ENCODE measurements at places on chromosomes 4 and X. TPM values are rescaled to one million over a fixed set of nuclear protein-coding genes. Genes with fewer than 3 reads are reported as not detected.

P2RY8 gene
- 0.38 TPM for total RNA-seq

AKAP14 gene
- not detected for total RNA-seq

UGT2B17 gene
- not detected for total RNA-seq

TKTL2 gene
- total RNA-seq = not detected

SLC4A4 gene
- 1.4 TPM for total RNA-seq

PDGFC gene
- total RNA-seq = 10.7 TPM

PDZD11 gene
- 22.1 TPM for total RNA-seq

DNA sequence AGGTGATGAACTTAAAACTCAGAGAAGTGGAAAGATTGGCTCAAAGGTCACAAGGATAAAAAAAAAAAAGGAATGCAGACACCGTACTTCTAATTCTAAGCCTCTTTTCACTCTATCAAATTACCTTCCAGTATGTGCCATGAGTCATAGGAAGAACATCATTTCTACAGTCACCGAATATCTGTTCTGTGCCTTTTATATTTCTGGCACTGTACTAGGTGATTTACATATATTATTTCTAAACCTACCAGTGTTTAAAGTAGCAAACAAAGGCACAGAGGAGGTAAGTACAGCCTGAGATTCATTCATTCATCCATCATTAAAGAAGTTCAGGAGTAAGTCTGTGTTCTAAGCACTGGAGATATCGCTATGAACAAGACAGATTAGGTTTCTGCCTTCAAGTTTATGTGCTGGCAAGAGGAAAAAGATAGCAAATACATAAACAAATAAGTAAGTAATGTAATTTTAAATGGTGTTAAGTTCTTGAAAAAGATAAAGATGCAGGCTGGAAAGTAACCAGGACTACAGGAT, 65.3 kb downstream of the PALLD start:
- H3K4me3 ChIP-seq = peak overlapping the region; percentile 35
- no peaks in the 10 kb centered on the region for H3K36me3 ChIP-seq
- no peak for DNase-seq
- H3K27me3 ChIP-seq = no peaks in the 10 kb centered on the region
- peak overlapping the region; percentile 68 for H3K27ac ChIP-seq

- H3K4me1 ChIP-seq = peaks cover 4% of the 10 kb centered on the region
- DNase-seq = peak; percentile 40
- no peaks in the 10 kb centered on the region for H3K36me3 ChIP-seq
- no peak overlapping the region for H3K4me3 ChIP-seq
Observed at GRCh38 chrX:134669378-134670098, 11.3 kb upstream of the PLAC1 start.

DNA sequence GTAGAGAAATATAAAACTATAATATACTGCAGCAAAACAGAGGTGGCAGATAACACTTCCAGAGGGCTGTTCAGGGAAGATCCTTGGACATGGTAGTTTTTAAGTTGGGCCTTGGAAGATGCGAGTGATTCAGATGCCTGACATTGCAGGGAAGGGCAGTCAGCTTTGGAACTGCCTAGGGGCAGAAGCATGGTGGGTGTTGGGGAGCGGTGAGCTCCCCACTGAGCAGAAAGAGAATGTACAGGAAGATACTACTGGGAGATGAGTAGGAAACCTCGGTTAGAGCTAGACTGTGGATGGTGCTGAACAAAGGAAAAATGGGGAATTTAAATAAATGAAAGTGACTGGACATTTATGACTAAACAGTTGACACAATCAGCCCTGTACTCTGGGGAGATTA, 24.9 kb upstream of the SEC24B start:
- no peaks in the 10 kb centered on the region for H3K36me3 ChIP-seq
- no peak for DNase-seq
- no peaks in the 10 kb centered on the region for H3K4me1 ChIP-seq
- H3K27me3 ChIP-seq = no peaks in the 10 kb centered on the region

DNA sequence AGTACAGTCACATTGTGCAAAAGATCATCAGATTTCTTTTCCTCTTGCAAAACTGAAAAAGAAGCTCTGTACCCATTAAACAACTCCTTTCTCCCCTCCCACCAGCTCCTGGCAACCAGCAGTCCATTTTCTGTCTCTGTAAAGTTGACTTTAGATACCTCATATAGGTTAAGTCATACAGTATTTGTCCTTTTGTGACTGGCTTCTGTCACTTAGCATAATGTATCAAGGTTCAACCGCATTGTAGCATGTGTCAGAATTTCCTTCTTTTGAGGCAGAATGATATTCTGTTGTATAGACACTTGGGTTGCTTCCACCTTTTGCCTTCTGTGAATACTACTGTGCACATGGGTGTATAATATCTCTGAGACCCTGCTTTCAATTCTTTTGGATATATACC, 121.8 kb downstream of the SH3KBP1 start:
- no peak for DNase-seq
- H3K4me3 ChIP-seq = no peak overlapping the region
- H3K27ac ChIP-seq = no peak overlapping the region
- no peaks in the 10 kb centered on the region for H3K4me1 ChIP-seq
- no peaks in the 10 kb centered on the region for H3K27me3 ChIP-seq
- no peaks in the 10 kb centered on the region for H3K36me3 ChIP-seq

DNA sequence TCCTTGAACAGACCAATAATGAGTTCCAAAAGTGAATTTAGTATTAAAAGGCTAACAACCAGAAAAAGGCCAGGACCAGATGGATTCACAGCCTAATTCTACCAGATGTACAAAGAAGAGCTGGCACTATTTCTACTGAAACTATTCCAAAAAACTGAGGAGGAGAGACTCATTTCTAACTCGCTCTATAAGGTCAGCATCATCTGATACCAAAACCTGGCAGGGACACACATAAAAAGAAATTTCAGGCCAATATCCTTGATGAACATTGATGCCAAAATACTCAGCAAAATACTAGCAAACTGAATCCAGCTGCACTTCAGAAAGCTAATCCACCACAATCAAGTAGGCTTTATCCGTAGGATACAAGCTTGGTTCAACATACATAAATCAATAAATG, 35.8 kb upstream of the USP46 start:
- H3K4me3 ChIP-seq = no peak overlapping the region
- no peaks in the 10 kb centered on the region for H3K36me3 ChIP-seq
- H3K4me1 ChIP-seq = no peaks in the 10 kb centered on the region
- no peak for DNase-seq

DNA sequence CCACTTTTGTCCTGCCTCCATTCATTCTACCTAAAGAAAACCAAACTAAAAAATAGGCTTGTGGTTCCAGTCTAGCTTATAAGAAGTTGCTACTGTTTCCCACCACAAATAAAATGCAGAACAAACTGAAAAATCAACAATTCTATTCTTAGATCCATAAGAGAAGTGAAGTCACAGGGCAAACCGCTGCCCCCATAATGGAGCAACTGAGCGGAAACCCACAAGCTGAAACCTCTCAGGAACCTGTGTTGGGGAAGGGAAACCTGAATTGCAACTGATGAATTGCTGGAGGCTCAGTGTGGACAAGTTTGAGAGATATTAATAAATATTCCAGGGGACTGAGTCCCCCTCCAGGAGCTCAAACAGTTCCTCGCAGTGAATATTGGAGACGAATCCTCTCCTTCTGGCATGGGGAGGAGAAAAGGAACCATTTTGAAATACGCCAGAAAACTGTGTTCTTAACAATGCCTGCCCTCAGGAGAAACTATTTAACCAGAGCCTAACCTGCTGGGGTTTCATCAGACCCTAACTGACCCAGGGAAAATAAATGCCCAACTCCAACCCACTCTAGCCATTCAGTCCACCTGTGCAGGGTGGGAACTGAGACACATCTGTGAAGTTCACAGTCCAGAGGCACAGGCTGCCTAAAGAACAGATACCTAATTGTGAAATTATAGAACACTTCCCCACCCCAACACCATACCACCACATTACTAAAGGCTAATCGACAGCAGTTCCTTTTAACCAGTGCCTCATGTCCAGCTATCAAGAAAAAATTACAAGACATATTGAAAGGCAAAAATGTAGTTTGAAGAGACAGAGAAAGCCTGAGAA, 22.8 kb upstream of the SH3RF1 start:
- no peak for DNase-seq
- H3K36me3 ChIP-seq = no peaks in the 10 kb centered on the region
- no peaks in the 10 kb centered on the region for H3K27me3 ChIP-seq
- H3K27ac ChIP-seq = no peak overlapping the region

- peaks cover 81% of the 10 kb centered on the region for H3K4me1 ChIP-seq
- no peaks in the 10 kb centered on the region for H3K27me3 ChIP-seq
- H3K36me3 ChIP-seq = no peaks in the 10 kb centered on the region
- no peak for DNase-seq
- H3K4me3 ChIP-seq = peak overlapping the region; percentile 66
Observed at GRCh38 chr4:184819786-184820185, 6.0 kb downstream of the ACSL1 start.

- no peak overlapping the region for H3K4me3 ChIP-seq
- no peak overlapping the region for H3K27ac ChIP-seq
- no peak for DNase-seq
Observed at GRCh38 chr4:120847019-120847582, 75.4 kb downstream of the PRDM5 start.

DNA sequence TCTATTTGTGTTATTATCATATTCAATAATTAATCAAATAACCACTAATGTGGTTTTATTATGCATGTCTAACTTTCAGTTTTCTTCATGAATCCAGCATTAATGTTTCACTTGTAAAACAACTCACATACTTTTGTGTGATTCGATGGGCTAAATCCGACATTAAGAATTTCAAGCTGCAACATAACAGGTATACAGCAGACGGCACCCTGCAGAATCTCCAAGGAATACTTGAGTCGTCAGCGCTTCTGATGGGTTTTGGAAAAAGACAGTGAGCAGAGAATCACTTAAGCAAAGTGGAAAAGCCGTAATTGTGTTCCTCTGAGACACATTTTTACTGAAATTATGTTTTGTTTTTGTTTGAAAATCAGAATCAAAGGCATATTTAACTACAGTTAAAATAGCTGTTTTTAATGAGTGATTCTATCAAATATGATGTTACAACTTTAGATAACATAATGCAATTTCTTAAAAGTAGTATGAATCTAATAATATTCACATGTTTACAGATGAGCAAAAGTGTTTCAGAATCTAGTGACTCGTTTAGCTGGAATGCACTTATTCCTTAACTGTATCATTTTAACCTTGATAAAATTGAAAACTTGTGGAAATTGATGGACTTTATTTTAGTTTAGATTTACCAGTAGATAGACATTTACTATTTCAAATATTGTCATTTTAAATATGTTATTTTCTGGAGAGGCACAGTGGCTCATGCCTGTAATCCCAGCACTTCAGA, 514.8 kb downstream of the CCSER1 start:
- no peak overlapping the region for H3K4me3 ChIP-seq
- no peak overlapping the region for H3K27ac ChIP-seq
- no peaks in the 10 kb centered on the region for H3K27me3 ChIP-seq
- no peaks in the 10 kb centered on the region for H3K36me3 ChIP-seq
- DNase-seq = no peak
- H3K4me1 ChIP-seq = no peaks in the 10 kb centered on the region

DNA sequence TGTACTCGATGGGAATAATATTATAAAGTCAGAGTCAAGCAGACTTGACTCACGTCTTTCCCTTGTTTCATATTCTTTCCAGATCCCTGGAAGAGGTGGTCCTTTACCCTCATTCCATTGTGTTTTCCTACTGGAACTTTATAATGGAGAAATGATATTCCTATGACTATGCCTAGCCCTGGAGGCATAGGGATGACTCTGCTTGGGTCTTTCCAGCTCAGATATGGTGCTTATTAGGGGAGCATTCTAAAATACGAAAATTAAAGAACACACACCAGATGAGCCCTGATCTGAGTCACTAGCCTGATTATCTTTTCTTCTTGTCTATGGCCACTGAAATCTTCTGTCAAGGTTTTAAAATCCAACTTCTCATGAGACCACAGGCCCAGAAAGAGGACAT, 231.4 kb downstream of the ANKRD50 start:
- no peak for DNase-seq
- no peaks in the 10 kb centered on the region for H3K4me1 ChIP-seq
- H3K27ac ChIP-seq = no peak overlapping the region
- H3K4me3 ChIP-seq = no peak overlapping the region
- no peaks in the 10 kb centered on the region for H3K27me3 ChIP-seq

GRCh38 chr4:48504026-48504330, 13.9 kb downstream of the ZAR1 start:
- H3K4me3 ChIP-seq = no peak overlapping the region
- no peak for DNase-seq
- peaks cover 41% of the 10 kb centered on the region for H3K36me3 ChIP-seq
- H3K27me3 ChIP-seq = no peaks in the 10 kb centered on the region
- H3K27ac ChIP-seq = no peak overlapping the region

- DNase-seq = no peak
- H3K27me3 ChIP-seq = no peaks in the 10 kb centered on the region
- no peaks in the 10 kb centered on the region for H3K4me1 ChIP-seq
- H3K4me3 ChIP-seq = no peak overlapping the region
- H3K36me3 ChIP-seq = no peaks in the 10 kb centered on the region
Observed at GRCh38 chrX:101693476-101693875, 33.8 kb upstream of the ARMCX2 start.

- H3K4me3 ChIP-seq = no peak overlapping the region
- no peak overlapping the region for H3K27ac ChIP-seq
- H3K36me3 ChIP-seq = no peaks in the 10 kb centered on the region
- no peaks in the 10 kb centered on the region for H3K4me1 ChIP-seq
- no peak for DNase-seq
Observed at GRCh38 chrX:119688911-119689321, 4.1 kb downstream of the SEPTIN6 start.

GRCh38 chrX:2894885-2895292, 34.2 kb downstream of the ARSD start:
- no peaks in the 10 kb centered on the region for H3K4me1 ChIP-seq
- H3K36me3 ChIP-seq = no peaks in the 10 kb centered on the region
- no peak overlapping the region for H3K4me3 ChIP-seq
- no peak overlapping the region for H3K27ac ChIP-seq

GRCh38 chr4:76365636-76366035, 55.3 kb downstream of the CCDC158 start:
- no peak overlapping the region for H3K27ac ChIP-seq
- H3K27me3 ChIP-seq = no peaks in the 10 kb centered on the region
- no peak for DNase-seq
- H3K4me3 ChIP-seq = no peak overlapping the region
- H3K36me3 ChIP-seq = no peaks in the 10 kb centered on the region
- no peaks in the 10 kb centered on the region for H3K4me1 ChIP-seq

DNA sequence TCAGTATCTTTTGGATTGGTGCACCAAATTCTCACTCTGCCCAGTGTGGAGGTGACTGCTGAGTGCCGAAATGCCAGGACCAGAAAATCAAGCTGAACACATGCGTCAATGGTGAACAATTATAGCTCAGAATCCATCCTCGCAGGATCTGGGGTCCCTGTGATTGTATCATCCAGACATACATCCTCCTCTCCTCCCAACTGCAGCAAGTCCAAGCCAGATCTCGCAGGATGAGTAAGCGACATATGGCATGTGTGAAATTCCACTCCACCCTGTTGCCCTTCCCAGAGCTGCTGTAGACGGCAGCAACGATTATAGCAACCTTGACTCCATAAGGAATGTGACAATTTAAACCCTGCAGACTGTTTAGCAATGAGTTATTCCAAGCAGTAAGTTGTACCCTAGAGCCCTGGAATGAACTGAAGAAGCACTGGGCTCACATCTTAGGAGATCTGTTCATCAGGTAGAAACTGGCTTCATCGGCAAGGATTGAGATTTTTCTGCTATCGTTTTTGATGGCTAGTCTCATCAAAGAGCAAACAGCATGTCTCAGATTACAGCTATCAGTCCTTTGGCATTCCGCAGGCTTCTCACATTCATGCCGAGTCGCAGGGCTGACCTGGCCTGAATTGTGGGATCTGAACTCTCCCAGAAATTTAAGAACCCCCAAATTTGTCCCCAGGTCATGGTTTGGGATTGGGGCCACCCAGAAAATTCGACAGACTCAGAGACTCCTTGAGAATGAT, 35.5 kb upstream of the SORBS2 start:
- no peak overlapping the region for H3K27ac ChIP-seq
- no peak overlapping the region for H3K4me3 ChIP-seq
- H3K4me1 ChIP-seq = peaks cover 3% of the 10 kb centered on the region
- no peaks in the 10 kb centered on the region for H3K36me3 ChIP-seq

All from gastrocnemius medialis (tissue), 4 donors.